ENCODE measurements at places on chromosomes 3 and 15.

GRCh38 chr3:33278163-33278562 is 921 bp downstream of the FBXL2 start:
- DNase-seq: no peak

DNA sequence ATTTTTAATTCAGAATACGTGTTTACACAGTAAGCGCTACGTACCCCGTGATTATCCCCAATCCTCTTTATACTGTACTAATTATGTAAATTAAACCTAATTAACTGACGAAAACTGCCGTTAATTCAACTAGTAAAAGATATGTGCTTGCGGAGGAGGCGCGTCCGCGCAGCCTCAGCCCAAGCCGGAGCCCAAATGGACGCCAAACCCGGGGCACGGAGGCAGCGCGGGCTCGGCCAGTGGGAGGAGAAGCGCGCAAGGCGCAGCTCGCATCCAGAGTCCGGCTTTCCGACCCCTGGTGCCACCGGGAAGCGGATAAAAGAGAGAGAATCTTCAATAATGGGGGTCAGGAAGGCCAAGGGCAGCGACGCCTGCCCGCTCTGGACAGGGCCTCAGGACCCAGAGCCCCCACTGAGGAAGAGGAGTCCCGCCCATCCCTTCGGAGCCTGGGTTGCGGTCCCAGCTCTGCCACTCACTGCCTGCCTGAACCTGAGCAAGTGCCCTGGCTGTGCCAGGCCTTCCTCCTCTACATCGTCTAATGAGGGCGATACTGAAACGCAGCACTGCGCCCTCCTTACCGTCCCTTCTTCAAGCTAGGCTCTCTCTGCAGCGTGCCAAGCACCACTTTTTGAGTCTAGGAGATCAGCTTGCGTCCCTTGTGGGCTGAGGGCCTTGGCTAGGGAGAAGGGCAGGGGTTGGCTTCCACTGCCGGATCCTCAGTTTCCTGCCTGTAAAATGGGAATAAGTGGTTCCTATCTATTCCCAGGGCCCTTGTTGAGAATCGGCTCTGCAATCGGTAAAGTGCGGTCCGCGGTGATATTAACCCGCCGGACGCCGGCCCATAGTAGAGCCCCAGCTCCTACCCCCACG is 5.0 kb upstream of the SKOR1 start:
- DNase-seq: no peak

GRCh38 chr3:71689291-71689690 is 35.9 kb downstream of the EIF4E3 start:
- DNase-seq: no peak

- no peak for DNase-seq
Measured at GRCh38 chr3:159960188-159961148, 28.2 kb upstream of the IL12A start.

DNA sequence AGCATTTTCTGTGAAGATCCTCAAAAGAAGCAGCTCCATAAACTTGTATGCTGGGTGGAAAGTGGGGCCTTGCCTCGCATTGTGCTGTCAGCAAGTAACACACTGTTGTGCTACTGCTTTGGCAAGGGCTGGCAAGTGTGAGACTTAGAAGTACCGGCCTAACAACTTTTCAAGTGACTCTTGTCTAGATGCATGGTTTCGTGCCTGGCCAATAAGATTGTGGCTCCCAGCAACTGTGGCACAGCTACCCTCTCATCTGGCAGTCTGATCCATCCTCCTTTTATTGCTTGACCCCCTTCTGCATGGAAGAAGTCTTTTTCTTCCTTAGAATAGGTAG is 79.4 kb upstream of the VEPH1 start:
- no peak for DNase-seq

DNA sequence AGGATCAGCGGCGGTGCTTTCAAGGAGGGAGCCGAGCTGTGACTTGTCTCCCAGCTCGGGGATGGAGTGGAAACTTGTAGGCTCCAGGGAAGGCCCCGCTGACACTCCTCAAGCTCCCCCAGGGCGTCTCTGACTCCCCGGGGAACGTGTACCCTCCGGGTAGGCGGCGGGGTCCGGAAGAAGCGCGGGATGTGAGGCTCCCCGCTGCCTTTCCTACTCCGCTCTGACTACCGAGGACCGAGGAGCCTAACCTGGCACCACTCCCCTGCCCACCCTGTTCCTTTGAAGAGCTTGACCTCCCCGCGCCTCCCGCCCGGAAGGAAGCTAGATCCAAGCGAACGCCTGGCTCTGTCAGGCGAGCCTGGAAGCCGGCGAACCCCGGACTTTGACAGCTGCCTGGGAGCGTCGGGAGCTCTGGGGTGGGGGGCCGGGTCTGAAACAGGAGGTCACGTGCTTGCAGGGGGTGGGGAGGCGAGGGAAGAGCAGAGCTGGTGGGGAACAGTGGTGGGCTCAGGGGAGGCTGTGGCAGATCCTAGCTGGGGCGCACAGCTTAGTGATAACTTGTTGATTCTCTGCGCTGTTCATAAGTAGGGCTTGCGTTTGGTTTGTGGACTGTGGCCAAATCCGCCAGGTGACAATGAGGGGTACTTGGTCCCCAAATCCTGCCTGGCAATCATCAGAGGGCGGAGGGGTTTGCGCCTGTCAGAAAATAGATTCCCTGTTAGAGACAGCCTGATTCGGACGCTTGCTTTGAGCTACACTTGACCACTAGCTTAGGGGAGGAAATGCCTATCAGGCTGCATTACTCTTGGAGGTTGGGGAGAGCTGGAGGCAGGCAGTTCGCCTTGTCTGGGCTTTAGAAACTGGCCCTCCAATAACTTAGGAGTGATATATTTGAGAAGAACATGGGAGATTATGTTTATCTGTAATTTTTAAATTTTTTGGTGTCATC is 1.2 kb downstream of the CLSTN2 start:
- no peak for DNase-seq

DNA sequence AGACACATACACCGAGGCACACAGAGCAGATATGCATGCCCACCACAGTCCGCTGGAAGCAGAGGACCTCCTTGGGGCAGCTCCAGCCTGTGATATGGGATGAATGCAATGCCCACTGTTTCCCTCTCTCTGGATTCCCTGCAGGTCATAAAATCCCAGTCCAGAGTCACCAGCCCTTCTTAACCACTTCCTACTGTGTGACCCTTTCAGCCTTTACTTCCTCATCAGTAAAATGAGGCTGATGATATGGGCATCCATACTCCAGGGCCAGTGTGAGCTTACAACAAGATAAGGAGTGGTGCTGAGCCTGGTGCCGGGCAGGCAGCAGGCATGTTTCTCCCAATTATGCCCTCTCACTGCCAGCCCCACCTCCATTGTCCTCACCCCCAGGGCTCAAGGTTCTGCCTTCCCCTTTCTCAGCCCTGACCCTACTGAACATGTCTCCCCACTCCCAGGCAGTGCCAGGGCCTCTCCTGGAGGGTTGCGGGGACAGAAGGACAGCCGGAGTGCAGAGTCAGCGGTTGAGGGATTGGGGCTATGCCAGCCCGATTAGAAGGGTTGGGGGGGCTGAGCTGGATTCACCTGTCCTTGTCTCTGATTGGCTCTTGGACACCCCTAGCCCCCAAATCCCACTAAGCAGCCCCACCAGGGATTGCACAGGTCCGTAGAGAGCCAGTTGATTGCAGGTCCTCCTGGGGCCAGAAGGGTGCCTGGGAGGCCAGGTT is at the start of gene GNAT1:
TSS of gene GNAT1 (plus strand) at position 675 of the 725 bp plus-strand sequence. CDS start 116 bp downstream, outside the sequence.
- DNase-seq: peak; percentile 36

DNA sequence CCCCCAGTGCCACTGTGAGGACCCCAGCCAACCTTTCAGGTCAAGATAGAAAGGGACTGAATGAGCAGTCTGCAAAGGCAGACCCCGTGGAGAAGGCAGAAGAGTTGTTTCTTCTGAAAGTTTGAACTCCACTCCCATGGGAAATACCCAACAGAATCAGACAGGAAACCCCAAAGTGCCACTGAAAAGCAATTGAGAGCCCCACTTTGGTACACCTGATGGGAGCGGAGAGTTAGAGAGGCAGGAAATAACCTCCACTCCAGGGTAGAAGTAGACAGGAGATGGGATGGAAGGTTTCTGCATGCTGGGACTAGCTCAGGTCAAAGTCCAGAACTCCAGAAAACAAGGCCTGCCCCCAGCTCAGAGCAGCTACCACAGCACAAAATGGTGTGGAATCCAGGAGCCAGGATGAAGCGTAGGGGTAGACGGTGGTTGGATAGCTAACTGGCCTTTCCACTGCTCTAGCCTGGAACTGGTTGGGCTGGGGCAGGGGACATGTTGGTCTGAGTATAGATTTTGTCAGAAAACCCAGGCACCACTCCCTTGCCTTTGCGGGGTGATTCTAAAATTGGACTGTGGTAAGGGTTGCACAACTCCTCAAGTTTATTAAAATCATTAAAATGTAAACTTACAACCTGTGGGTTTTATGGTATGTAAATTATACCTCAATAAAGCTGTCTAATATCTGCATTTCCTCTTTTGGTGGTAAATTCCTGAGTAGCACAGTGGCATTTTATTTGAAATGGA is 1.9 kb upstream of the RAB43 start:
- DNase-seq: no peak

DNA sequence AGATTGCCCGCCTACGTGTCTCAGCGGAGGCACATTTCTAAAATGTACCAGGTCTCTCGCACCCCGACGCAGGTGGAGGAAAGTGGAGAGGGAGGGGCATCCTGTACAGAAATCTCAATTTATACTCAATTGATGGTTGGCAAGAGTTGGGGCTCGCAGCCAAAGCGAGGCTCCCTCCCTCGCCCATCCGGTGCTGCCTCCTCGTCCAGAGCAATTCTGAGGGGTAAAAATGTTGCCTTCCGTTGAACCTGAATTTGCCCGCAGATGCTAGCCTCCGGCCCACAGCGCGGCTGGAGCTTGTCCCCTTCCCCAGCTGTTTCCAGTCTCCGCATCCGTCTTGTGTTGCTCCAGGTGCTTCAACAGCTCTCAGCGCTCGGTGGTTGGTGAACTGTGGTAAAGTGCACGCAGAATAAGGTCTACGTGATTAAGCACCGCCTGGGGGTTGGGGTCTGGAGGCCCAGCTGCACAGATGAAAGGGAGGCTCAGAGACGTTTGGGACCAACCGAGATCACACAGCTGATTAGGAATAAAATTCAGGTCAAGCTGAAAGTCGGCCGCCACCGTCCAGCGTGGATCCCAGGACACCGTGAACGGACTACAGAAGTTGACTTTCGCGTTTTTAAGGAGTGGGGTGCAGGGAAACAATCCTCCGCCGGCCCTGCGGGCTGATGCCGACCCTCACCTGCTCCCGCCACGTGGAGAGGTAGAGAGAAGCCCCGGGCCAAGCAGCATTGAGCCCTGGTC is 846 bp upstream of the POLG start:
- DNase-seq: no peak

DNA sequence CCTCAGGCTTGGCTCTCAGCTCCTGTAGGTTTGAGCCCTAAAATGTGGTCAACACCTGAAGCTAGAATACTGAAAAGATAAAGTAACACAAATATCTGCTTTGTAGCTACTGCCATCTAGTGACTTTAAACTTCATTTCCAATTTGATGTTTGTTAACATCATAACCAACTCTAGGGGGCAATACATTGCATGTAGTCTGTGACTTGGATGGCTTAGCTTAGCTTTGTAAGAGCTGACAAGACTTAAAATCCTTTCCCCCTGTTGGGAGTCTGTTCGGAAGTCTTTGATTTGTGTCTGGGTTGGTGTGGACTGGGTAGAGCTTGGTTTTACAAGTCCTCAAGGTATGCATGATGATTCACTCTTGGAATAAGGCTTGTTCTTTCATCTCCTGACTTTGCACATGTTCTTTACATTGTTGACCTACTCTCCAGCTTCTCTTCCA is 51.7 kb downstream of the SCN11A start:
- peak; percentile 6 for DNase-seq

GRCh38 chr3:152656972-152657355 is 178.0 kb upstream of the P2RY1 start:
- no peak for DNase-seq

DNA sequence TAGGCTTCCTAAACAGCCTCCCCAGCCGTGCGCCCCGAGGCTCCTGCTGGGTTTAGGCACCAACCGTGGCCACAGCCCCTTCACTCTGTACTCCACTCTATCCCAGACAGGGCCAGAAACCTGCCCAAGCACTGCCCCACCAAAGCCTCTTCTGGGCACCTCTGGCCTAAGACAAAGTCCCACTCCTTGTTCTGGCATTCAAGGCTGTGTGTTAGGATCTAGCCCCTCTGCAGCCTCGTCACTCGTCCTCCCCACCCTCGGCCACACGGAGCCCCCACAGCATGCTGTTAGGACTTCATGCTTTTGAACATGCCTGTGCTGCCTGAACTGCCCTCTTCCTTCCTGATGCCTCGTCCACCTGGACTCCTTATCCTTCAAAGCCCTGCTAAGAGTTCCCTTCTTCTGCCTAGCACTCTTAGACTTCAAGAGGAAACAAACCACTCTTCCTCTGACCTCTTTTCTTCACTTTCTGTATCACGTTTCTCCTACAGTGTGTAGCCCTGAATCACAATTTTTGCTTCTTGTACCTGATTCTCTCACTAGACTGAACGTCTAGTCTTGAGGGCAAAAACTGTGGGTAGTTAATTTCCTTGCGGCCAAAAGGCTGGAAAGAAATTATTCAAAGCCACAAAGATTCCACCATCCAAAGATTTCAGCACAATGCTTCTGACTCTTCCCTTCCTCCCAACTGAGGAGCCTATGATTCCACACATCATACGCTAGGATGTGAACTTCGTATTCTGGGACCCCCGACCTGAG is 28.6 kb downstream of the WNT7A start:
- no peak for DNase-seq

Measured in HL-60 (cell line).